ENCODE measurements at places on chromosomes 12 and 14. TPM values are rescaled to one million over a fixed set of nuclear protein-coding genes. Genes with fewer than 3 reads are reported as not detected.

Gene KRT77
- not detected for total RNA-seq

- DNase-seq = no peak
Observed at GRCh38 chr12:27001663-27002062, 12.5 kb downstream of the TM7SF3 start.

Gene HOXC6
- total RNA-seq = 5.6 TPM

- DNase-seq = no peak
Observed at GRCh38 chr12:9868311-9868801, 798 bp downstream of the CLEC2B start.

- no peak for DNase-seq
Observed at GRCh38 chr12:117032593-117033381, 66.4 kb downstream of the TESC start.

- no peak for DNase-seq
Observed at GRCh38 chr12:92193846-92194245, 48.2 kb upstream of the BTG1 start.

Gene GPRC5D
- total RNA-seq = not detected

Measured in osteoblast (primary cell).